A172 (cell line): ENCODE measurements at places on chromosomes 2 and 18. TPM values are rescaled to one million over a fixed set of nuclear protein-coding genes. Genes with fewer than 3 reads are reported as not detected.
A peak's percentile ranks its signal among the peaks of the same experiment; 100 is the strongest.

DNA sequence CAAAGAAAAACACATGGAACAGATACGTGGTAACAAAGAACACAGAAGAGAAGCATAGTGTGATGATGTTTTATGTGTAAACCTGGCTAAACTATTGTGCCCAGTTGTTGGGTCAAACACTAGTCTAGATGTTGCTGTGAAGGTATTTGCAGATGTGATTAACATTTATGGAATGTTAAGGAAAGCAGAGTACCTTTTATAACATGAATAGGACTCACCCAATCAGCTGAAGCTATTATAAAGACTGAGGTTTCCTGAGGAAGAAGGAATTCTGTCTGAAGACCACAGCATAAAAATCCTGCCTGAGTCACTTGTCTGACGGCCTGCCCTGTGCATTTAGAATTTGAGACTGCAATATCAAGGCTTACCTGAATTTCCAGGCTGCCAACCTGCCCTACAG, 253.1 kb downstream of the DYM start:
- peak; percentile 60 for DNase-seq

The KCNG2 gene
- not detected in 2 replicates for total RNA-seq

The ATL2 gene
- total RNA-seq, result 90.7 and 91.2 TPM in 2 replicates

The APCDD1 gene
- total RNA-seq, result not detected in 2 replicates

GRCh38 chr2:197108758-197109157, 182.3 kb upstream of the PGAP1 start:
- peak; percentile 89 for DNase-seq

The PARD3B gene
- total RNA-seq, result 3.7 and 5.4 TPM in 2 replicates

GRCh38 chr2:183522489-183523266, 398.4 kb downstream of the NUP35 start:
- DNase-seq, result no peak

The CDK15 gene
- 0.19 TPM in 1 of 2 replicates, not detected in the other for total RNA-seq

The SKOR2 gene
- total RNA-seq, result not detected in 2 replicates

- DNase-seq, result peak; percentile 99
Measured at GRCh38 chr2:45237850-45238542, 228.7 kb upstream of the SIX2 start.

The STPG4 gene
- total RNA-seq, result 0.62 and 4.4 TPM in 2 replicates

DNA sequence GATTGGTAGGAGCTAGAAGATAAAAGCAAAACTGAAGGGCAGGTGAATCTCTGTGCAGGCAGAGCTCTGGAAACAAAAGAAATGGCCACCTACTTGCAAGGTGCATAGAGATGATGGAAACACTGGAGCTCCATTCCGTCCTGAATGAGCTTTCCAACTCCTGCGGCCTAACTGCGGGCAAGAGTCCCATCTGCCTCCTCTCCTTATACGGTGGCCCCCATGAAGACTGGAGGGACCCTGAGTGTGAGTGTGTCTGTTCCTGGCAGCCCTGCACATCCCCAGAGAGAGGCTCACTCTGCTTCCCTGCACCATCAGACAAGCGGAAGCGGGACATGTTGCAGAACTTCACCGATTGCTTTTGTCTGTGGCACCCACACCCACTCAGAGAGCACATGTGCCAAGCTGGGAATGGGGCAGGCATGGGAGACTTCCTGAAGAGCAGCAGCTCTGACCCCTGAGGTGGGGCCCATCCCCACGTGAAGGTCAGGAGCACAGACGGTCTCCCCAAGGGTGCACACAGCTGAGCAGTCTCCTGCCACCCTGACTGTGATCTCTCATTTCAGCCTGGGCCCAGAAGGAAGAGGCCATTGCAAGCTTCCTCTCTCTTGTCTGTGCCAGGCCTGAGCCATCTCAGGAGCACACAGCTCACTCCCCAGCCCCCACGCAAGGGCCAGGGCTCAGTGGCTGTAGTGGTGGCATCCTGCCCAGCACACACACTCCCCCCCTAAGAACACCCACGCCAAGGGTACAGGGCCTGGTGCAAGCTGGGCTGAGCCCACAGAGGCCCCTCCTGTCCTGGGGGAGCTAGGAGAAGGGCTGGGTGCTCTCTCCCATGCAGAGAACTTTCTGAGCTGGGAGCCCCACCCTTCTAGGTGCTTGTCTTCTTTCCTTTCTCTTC, 75.3 kb downstream of the STPG4 start:
- DNase-seq, result no peak

The NTSR2 gene
- not detected in 2 replicates for total RNA-seq

GRCh38 chr18:79460481-79461300, 65.0 kb downstream of the NFATC1 start:
- no peak for DNase-seq

The COPS8 gene
- 160 and 268 TPM in 2 replicates for total RNA-seq

- no peak for DNase-seq
Measured at GRCh38 chr2:173419506-173419905, 64.8 kb downstream of the CDCA7 start.
